Occipital lobe (tissue), 3 donors: ENCODE measurements at places on chromosomes 1 and 21. TPM values are rescaled to one million over a fixed set of nuclear protein-coding genes. Genes with fewer than 3 reads are reported as not detected.

CHIA gene
- total RNA-seq: not detected

CYYR1 gene
- total RNA-seq: 2.3 TPM

RPS6KC1 gene
- total RNA-seq: 85.6 TPM

HMGCL gene
- 13.7 TPM for total RNA-seq

RNF186 gene
- not detected for total RNA-seq

CFHR1 gene
- total RNA-seq: 0.94 TPM

POFUT2 gene
- total RNA-seq: 9.8 TPM

SPRR2E gene
- not detected for total RNA-seq

PLA2G4A gene
- total RNA-seq: 2.3 TPM

OR2L3 gene
- total RNA-seq: 1.2 TPM

TOR3A gene
- total RNA-seq: 15.9 TPM

THEM5 gene
- total RNA-seq: not detected

CHI3L1 gene
- total RNA-seq: 1.6 TPM

TNFRSF1B gene
- total RNA-seq: 3.1 TPM

PROX1 gene
- total RNA-seq: 14.8 TPM

RXFP4 gene
- total RNA-seq: not detected

GREM2 gene
- total RNA-seq: 7.0 TPM

COL9A2 gene
- 17.5 TPM for total RNA-seq

S100A9 gene
- 26.5 TPM for total RNA-seq

VHLL gene
- total RNA-seq: 0.94 TPM

PAQR6 gene
- 8.6 TPM for total RNA-seq

THEM4 gene
- 2.0 TPM for total RNA-seq

PLA2G2A gene
- not detected for total RNA-seq
